ENCODE measurements at places on chromosomes 6 and 20.

- no peak for DNase-seq
Observed at GRCh38 chr20:46990017-46990595, 95.5 kb downstream of the EYA2 start.

- DNase-seq: no peak
Observed at GRCh38 chr6:129113637-129114036, 230.7 kb downstream of the LAMA2 start.

GRCh38 chr20:46434597-46434996 is 28.2 kb upstream of the ELMO2 start:
- DNase-seq: no peak

DNA sequence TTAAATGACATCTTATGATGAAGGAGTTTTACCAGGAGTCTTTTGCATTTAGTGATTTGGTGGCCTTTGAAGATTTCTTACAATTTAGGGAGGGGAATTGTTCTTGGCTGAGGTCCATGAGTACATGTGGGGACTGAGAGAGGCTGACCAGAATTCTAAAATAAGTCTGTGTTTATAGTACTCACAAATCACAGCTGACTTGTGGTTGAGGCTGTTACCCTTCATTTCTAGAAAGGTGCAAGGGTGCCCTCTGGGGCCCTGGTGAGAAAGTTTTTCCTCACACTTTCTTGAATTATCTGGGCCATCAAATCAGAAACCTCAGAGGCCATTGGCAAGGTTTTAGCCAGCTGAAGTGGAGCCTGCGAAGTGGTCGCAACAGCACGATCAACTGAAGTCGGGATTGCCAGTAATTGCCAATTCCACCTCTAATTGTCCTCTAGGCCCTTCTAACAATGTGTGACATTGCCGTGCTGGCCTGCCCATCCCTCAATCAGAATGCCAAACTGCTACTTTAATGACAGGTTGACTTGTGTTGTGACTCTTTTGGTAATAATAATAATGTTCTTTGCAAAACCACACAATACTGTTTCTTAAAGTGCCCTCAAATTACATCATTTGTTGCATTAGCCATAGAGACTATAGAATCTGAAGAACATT is 221.6 kb downstream of the OGFRL1 start:
- DNase-seq: peak; percentile 28

GRCh38 chr6:27836141-27836782 is 75.9 kb downstream of the OR2B2 start:
- DNase-seq: peak; percentile 19

- DNase-seq: peak; percentile 53
Observed at GRCh38 chr6:18179770-18180356, 24.6 kb downstream of the KDM1B start.

- no peak for DNase-seq
Observed at GRCh38 chr20:1718604-1719384, 61.2 kb upstream of the SIRPG start.

DNA sequence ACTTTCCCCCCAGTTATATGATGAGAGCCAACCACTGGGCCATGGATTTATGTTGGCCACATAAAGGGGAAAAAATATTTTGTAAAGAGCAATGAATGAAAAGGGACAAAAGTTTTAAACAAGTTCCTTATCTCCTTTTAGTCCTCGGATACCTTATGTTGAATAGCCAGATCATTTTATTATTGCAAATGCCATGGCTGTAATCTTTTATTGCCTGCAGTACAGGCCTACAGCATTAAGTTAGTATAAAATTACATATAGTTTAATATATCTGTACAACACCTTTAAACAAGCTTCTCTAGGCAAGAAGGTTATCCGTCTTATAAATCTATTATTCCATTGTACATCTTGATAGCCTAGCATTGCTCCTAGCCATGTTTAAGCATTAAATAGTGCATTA is 93.9 kb upstream of the SLC35B3 start:
- DNase-seq: no peak

DNA sequence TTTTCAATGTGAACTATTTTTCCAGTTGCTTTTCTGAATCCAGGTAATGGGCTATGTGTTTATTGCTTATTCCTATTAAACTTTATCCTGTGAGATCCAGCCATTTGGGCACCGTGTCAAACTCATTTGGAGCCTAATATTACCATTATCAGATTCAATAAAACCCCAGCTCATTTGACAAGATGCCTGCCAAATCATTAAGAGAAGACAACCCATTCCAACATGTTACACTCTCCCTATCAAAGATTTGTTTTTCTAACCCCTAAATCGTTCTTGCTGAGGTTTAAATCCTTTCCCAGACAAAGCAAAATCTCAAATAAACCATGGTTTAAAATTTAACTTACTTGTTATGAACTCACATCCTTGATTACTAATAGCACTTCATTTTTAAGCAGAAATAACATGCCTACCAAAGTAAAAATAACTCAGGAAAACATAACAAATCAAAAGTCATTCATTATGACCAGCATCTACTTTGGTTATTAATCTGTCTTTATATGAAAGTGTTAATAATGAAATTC is 130.0 kb upstream of the TCF21 start:
- DNase-seq: no peak

GRCh38 chr20:17841751-17842215 is 126.8 kb downstream of the SNX5 start:
- no peak for DNase-seq

DNA sequence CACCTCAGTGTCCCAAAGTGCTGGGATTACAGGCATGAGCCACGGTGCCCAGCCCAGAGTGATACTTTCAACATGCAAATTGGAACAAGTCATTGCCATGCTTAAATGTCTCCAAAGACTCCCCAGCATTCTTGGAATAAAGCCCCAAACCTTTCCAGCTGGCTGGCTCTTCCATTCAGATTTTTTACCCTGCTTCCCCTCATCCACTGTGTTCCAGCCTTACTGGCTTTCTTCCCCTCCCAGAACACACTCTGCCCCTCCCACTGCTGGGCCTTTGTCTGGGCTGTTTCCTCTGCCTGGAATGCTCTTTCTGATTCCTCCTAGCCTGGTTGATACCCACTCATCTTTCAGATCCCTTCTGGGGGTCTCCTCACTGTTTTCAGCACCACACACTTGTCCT is 40.1 kb upstream of the NNAT start:
- DNase-seq: no peak

- no peak for DNase-seq
Observed at GRCh38 chr6:133159255-133159795, 81.8 kb upstream of the EYA4 start.

GRCh38 chr6:121917834-121918559 is 481.5 kb upstream of the HSF2 start:
- no peak for DNase-seq

- DNase-seq: no peak
Observed at GRCh38 chr6:7041511-7042026, 66.2 kb upstream of the RREB1 start.

DNA sequence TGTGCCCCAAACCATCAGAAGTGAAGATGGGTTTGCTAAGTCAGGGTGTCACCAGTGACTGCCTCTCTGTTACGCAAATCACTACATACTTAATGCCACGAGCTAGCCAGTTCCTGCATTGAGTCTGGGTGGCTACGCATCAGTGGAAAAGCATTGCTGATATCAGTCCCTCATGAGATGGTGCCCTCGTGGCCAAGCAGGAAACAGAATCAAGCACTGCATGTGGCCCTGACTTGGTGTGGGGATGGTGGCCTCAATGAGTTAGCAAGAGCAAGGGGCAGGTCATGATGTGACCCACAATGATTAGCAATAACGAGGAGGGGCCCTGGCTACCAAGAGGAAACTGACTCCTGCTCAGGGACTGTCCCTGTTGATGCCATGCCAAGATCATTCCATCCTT is 51.6 kb upstream of the FNDC1 start:
- DNase-seq: no peak

DNA sequence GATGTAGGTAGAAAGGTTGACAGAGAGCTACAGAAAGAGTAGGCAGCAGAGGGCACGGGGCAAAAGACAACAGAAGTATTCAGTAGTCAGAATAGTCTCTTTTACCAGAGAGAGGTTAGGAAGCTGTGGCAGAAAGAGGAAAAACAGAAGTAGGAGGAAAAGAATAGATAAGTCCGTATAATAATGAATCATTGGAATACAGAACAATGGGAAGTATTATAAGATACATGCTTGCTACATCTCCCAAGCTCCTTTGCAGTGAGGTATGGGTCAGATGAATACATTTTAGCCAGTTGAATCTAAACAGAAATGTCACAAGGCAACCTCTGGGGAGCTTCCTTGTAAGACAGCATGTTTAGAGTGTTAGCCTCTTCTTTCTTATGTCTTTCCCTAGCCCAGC is 570.5 kb upstream of the CITED2 start:
- DNase-seq: no peak

DNA sequence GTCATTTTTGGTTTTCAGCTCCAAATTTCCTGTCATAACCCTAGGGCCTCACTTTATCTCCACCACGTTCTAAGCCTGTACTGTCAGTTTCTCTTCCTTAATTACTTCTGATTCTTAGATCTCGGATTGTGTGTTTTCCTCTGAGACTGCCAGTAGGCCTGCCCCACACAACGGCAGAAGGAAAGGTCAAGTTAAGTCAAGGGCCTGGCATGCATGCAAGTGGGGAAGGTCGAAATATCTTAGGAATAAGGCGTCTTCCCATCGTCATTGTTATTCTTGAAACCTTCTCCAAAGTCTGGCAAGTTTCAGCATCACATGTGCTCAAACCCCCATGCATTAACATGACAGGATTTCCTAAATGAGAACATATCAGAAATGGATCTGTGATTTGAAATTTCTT is 203.5 kb upstream of the TSHZ2 start:
- DNase-seq: no peak

- no peak for DNase-seq
Observed at GRCh38 chr6:104281370-104281769, 578.3 kb downstream of the HACE1 start.

GRCh38 chr6:14023855-14024254 is 93.7 kb upstream of the CD83 start:
- no peak for DNase-seq

DNA sequence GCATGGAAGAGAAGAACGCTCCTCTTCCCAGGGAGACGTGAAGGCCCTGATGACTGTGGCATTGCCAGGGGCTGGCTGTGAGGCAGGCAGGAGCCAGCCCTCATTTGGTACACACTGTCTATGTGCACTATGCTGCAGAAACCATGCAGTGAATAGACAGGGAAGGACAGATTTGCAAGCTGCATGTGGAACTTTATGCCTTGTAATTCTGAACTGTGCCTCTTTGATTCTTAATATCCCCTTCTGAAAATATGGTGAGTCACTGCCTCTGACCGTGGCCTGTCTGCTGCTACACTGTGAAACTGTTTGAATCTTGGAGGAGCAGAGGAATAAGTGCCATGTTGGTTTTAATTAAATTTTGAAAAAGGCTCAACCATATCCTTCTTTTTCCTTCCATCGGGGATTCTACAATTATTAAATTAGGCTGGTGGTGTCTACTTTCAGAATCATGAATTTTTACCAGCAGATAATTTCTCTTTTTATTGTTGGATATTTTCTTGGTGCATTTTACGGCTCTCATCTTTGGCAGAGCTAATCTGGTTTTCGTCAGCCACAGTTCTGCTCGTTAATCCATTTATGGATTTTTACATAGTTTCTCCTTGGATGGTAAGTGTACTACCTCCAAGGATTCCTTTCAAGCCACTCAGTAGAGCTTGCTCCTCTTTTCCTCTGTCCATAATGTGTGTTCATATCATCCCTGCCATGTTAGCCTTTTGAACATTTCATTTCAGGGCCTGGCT is 301.0 kb upstream of the SLC35B3 start:
- no peak for DNase-seq

GRCh38 chr6:25404693-25405169 is 125.6 kb downstream of the CARMIL1 start:
- DNase-seq: peak; percentile 44

- no peak for DNase-seq
Observed at GRCh38 chr6:39754514-39755115, 29.4 kb upstream of the KIF6 start.

DNA sequence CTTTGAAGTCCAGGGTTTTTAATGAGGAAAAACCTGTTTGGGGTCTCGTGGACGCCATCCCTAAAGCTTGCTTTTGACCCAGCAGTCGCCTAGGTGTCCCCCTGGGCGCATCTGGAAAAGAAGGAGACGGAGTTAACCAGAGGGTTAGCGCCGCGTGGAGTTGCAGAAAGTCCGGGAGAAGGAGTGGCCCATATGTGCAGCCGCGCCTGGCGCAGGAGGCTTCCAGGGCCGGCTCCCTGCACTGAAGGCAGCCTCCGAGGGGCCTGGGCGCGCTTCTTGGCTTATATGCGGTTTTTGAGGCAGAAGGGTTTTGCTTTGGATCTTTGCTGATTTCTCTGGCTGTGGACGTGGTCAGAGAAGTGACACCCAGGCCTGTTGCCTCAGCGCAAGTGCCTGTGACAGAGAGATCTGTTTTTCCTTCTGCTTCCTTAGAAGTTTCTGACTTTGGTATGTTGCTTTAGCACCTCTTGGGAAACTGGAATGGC is 987 bp downstream of the TMEM181 start:
- DNase-seq: peak; percentile 51

DNA sequence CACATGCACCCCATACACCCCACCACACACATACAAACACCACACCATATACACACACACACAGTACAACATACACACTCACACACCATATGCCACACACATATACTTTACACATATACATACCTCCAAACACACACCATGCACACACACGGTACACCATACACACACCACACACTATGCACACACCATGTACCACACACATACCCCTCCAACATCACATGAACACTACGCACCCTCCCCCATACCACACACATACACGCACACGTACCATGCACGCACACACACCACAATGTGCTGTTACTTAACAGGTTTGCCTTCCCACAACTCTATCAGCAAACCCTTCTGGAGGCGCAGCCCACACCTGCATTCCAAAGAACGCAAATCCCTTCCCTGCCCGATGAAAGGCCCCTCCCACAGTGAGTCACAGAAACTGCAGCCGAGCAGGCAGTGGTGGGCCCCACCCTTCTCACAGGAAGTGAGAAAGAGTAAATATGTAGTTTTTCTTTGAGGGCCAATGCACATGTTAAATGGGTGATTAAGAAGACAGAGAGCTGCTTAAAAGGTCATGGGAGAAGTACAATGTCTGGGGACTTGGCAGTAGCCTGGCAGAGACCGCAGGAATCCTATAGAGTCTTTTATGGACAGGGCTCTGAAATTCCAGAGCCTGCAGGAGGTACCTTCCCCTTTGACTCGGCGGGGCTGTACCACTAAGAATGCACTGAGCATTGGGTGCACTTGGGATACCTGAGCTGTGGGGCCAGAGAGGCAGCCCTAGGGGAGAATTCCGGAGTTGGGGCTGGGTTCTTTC is 34.1 kb upstream of the EZR start:
- DNase-seq: peak; percentile 93

- DNase-seq: no peak
Observed at GRCh38 chr6:124029567-124029966, 225.9 kb downstream of the NKAIN2 start.

- DNase-seq: no peak
Observed at GRCh38 chr6:19369785-19370184, 467.4 kb upstream of the ID4 start.

- no peak for DNase-seq
Observed at GRCh38 chr6:129748212-129748900, 38.4 kb upstream of the ARHGAP18 start.
